ENCODE measurements at places on chromosomes 16 and 17. TPM values are rescaled to one million over a fixed set of nuclear protein-coding genes. Genes with fewer than 3 reads are reported as not detected.

ADGRG3 gene
- 0.22 TPM for total RNA-seq

ABCA9 gene
- 13.5 TPM for total RNA-seq

DNA sequence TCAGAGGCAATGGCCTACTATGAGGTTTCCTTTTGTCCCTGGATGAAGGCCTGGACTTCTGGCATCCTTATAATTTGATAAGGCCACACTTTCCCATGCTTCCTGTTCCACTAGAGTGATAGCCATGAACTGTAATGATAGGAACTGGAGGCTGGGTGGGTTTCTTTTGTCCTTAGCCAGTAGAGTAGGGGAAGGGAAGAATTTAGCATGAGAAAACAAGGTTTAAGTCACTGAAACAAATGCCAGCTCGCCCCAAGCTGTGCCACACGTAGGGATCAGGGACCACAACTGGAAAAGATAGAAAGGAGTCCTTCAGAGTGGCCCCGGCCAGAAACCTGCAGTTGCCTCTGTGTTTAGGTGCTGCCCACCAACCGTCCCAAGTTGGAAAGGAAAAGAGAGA, 80.9 kb upstream of the C17orf78 start:
- DNase-seq, result no peak

DNA sequence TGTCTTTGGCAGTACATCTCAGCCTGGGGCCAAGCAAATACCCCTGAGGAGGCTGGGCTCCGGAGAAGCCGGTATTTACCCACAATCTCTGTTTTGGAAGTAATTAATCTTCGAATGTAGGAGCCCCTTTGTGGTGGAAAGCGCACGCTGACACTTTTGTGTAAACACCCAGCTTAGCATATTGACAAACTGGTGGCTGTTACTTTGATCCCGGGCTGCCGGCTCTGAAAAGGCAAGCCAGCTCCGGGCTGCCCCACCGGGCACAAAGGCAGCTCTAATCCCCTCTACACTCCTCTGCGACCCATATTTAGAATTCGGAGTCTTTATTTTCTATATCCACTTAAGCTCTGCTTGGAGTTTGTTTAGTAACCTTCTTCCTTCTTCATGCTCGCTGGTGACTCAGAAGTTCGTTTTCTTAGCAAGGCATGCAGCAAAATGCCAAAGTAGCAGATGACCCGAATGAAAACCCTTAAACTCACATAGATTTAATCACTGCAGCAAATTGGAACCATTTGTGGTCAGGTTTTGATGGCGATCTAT, 144.0 kb upstream of the IRX3 start:
- DNase-seq, result no peak

All from psoas muscle (tissue), 8 donors.